ENCODE measurements at places on chromosomes 13 and 19. TPM values are rescaled to one million over a fixed set of nuclear protein-coding genes. Genes with fewer than 3 reads are reported as not detected.

GRCh38 chr13:111116856-111117255, 1.7 kb downstream of the ARHGEF7 start:
- no peak for DNase-seq

- no peak for DNase-seq
Observed at GRCh38 chr13:23086968-23087623, 93.7 kb upstream of the SGCG start.

- no peak for DNase-seq
Observed at GRCh38 chr13:73676550-73677047, 457.6 kb downstream of the KLF12 start.

GRCh38 chr13:60619461-60619860, 222.4 kb downstream of the TDRD3 start:
- no peak for DNase-seq

- DNase-seq = no peak
Observed at GRCh38 chr13:28055357-28055756, 45.0 kb downstream of the FLT3 start.

ELSPBP1 gene
- polyA plus RNA-seq = not detected

KIR3DL2 gene
- polyA plus RNA-seq = not detected
